Epithelial cell of prostate (primary cell): ENCODE measurements at places on chromosomes 1 and 21.
A peak's percentile ranks its signal among the peaks of the same experiment; 100 is the strongest.

DNA sequence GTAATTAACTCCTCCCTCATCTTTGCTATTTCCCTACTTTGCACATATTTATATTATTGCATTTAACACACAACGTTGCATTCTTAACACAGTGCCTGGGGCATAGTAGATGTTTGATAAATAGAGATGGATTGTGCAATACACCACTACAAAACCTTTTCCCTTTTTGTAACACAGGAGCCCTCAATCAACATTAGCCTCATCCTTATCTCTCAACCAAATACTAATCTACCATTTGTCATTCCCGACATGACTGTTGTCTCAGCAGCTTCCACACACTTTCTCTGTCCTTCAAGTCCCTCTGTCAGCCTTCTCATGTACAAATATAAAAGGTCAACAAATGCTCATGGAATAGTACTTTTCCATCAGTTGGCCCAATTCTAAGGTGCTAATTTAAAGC is 78.9 kb upstream of the KCNK2 start:
- no peak for DNase-seq

GRCh38 chr1:232443372-232443771 is 186.6 kb downstream of the SIPA1L2 start:
- no peak for DNase-seq

DNA sequence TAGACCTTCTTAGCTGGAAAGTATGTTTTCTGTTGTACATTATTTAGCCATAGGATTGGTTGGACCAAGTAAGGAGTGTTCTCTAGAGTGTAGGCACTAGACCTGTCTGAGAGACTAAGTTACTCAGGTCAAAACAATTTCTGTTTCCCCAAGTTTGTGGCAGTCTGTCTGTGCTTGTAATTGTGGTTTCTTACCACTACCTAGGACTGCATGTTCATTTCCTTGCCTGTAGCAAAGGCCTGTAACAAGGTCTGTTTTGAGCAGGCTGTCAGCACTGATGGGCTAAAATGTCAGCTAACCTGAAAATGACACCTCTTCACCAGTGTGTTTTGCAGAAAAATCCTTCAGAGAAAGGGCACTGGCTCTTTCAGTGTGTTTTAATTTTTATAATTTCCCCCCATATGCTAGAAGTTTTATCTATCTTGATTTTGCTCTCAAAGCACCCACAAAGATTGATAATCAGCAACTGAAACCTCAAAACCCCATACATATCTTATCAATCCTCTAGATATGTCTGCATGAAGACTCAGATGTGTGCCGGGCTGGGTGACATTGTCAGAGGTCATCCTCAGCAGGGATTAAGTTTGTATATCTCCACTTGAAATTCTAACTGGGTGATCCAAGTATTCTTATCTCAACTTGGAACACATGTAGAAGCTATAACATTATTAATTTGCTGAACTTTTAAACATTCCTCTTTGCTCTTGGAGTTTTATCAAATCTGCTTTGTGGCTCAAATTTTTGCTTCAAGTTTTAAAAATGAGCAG is 50.7 kb upstream of the ST6GALNAC3 start:
- no peak for DNase-seq

GRCh38 chr1:117341123-117341522 is 26.1 kb upstream of the MAN1A2 start:
- DNase-seq: no peak

- no peak for DNase-seq
Observed at GRCh38 chr1:1043411-1043810, 23.5 kb downstream of the AGRN start.

DNA sequence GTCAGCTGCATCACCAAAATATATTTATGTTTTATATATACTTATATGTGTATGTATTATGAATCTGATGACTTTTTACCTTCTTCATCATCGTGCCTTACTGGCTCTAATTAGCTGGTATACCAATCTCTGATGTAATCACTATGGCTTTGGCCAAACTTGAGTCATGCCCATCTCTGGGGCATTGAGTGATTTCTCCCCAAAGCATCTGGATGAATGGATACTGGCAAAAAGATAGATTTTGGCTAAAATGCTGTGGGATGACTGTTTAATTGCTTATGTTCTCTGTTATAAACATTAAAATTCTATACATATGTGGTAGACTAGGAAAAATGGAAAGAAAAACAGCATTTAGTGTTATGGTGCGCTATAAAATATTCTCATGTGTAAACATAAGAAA is 19.6 kb downstream of the CDKN2C start:
- no peak for DNase-seq

- no peak for DNase-seq
Observed at GRCh38 chr1:101595881-101596374, 359.1 kb downstream of the S1PR1 start.

DNA sequence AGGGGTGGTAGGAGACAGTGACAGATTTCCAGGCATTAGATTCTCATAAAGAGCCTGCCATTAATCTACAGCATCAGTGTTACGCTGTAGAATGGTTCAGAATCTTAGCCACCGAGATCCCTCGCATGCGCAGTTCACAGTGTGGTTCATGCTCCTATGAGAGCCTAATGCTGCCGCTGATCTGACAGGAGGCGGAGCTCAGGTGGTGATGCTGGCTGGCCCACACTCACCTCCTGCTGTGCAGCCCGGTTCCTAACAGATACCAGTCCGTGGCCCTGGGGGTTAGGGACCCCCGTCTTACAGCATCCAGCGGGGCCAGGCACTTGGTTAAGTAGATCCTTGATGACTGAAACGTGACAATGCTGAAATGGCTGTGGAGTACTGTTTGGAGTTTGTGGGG is 163.6 kb upstream of the C1orf21 start:
- DNase-seq: no peak

- no peak for DNase-seq
Observed at GRCh38 chr1:199287647-199288046, 648.8 kb downstream of the PTPRC start.

DNA sequence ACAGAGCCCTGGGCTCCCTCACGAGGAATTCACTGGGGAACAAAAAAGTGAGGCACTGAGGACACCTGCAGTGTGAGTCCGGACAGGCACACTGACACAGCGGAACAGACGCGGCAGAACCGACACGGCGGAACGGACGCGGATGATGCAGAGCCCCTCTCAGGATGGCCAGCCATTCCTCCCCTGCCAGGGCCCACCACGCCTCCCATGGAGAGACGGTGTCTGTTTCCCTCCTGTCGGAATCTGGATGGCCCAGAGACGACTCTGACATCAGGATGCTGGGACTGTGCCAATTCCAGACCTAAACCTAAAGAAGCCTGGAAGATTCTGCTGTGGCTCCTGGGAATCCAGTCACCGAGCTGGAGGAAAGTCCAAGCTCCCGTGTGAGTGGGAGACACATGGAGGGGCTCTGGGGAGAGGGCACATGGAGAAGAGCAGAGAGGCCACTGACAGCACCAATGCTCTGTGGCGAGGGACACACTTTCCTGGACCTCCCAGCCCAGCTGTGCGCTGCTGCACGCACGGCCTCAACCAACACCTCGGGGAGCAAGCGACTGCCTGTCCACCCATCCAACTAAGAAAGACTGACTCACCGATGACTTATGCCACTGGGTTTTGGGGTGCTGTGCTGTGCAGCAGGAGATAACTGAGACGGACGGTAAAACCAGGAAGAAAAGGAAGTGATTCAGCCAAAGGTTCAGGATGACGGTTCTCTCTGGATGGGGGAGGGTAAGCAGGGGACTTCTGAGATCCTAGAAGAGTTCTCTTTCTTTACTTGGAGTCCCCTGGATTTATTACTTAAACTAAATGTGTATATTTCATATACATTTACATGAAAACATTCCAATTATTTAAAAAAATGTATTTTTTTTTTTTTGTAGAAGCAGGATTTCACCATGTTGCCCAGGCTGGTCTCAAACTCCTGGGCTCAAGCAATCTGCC is 23.3 kb downstream of the ZBTB17 start:
- peak; percentile 96 for DNase-seq

- no peak for DNase-seq
Observed at GRCh38 chr1:11701551-11701961, 10.0 kb downstream of the DRAXIN start.

DNA sequence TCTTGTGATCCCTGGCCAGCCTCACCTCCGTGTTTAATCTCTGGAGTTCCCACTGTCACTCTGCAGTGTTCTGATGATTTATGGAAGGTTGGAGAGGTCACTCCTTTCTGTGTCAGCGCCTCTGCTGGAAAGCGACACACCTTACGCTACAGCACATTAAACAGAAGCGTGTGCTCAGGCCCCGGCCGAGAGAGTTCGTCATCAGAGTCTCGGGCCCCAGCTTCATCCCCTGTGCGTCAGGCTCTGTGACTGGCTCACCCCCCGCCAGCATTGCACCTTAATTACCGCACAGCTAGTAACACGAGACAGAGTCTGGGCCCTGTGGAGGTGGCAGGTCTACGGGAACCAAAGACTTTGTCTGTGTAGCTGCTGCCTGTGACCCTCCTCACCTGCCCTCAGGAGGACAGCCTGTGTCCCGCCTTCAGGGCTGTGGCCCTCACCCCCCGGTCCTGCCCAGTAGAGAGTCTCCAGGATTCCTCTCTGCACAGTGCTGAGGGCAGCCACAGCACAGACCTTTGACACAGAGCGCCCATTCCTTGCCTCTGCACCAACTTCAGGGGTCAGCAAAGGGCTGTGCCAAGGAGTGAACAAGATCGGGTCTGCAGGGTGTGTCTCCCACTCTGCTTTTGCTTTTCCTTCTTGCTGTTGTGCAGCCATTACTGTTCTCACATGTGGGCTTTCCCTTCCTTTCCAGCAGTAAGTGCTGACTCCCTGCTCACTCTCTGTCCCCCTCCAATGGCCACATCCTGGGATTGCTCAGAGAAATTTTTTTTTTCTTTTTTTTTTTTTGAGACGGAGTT is 157.6 kb downstream of the PGBD5 start:
- DNase-seq: no peak

- no peak for DNase-seq
Observed at GRCh38 chr1:2948751-2949680, 72.3 kb upstream of the ACTRT2 start.
